ENCODE measurements at places on chromosomes 2 and 18. TPM values are rescaled to one million over a fixed set of nuclear protein-coding genes. Genes with fewer than 3 reads are reported as not detected.

The BOLL gene
- 0.38 TPM for total RNA-seq

The DCC gene
- 0.35 TPM for total RNA-seq

The GATA6 gene
- 0.69 TPM for total RNA-seq

The PPP4R1 gene
- total RNA-seq, result 53.4 TPM

The ASB18 gene
- 0.04 TPM for total RNA-seq

The GALR1 gene
- total RNA-seq, result not detected

The LAMA3 gene
- 0.08 TPM for total RNA-seq

The DSC3 gene
- total RNA-seq, result not detected

DNA sequence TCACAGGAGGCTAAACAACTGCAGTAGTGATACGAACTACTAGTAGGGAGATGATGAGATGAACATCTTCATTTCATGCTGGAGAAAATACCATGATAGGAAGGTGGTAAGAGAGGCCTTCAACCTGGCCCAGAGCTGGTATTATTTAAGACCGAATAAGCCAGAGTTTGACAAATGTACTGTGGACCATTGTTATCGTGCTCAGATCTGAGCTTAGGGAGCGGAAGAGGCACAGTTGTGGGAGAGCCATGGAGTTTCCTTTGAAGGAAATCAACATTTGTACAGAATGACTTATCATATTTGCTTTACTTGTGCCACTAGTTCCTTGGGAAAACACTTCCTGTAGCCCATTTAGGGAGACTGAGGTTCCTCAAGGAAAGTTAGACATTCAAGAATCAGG lies 260.6 kb upstream of the TNP1 start:
- no peaks in the 10 kb centered on the region for H3K27me3 ChIP-seq
- no peak overlapping the region for H3K4me3 ChIP-seq
- no peaks in the 10 kb centered on the region for H3K4me1 ChIP-seq

DNA sequence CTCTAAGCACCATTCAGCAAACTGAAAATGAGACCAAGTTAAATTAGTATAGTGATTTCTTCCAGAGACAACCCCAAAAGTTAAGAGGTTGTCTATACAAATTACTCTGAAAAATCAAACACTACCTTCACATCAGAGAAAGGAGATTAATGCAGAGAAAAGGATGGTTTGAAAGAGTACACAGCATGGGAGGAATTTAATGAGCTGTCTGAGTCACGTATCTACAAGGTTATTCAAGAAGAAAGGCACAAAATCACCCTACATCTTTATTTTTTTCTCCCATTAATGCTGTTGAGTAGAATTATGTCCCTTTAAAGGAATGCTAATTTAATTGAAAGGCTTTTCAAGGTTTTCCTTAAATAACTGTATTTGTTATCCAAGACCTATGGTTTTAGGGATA lies 41.1 kb downstream of the LANCL1 start:
- H3K27me3 ChIP-seq, result no peaks in the 10 kb centered on the region
- no peak overlapping the region for H3K27ac ChIP-seq
- DNase-seq, result no peak
- no peak overlapping the region for H3K4me3 ChIP-seq

DNA sequence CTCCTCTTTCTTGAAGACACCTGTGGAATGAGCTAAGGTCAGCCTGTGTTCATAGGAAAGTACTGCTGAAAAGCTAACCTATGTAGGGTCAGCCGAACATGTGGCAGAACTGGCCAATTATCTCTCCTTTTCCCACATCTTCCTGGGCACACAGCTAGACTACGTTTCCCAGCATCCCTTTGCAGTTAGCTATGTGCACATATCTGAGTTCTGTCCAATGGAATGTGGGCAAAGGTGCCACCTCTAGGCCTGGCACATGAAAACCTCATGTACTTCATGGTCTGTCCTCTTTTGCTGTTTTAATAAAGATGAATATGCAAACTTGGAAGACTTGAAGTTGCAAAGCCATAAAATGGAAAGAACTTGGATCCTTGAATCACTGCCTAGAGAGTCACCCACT lies 352.6 kb downstream of the TNS1 start:
- no peak for DNase-seq
- H3K27ac ChIP-seq, result no peak overlapping the region
- no peaks in the 10 kb centered on the region for H3K27me3 ChIP-seq
- no peaks in the 10 kb centered on the region for H3K36me3 ChIP-seq

- no peak overlapping the region for H3K27ac ChIP-seq
- no peak for DNase-seq
- no peak overlapping the region for H3K4me3 ChIP-seq
- peaks cover 10% of the 10 kb centered on the region for H3K4me1 ChIP-seq
Observed at GRCh38 chr2:128455721-128456050, 137.0 kb upstream of the HS6ST1 start.

- H3K36me3 ChIP-seq, result no peaks in the 10 kb centered on the region
- H3K27me3 ChIP-seq, result 0 out of 2 replicates have a peak, but pooled peaks cover 4% of the 10 kb centered on the region
Observed at GRCh38 chr2:240637901-240638345, 12.6 kb downstream of the GPR35 start.

- no peak overlapping the region for H3K27ac ChIP-seq
- no peak for DNase-seq
Observed at GRCh38 chr2:227016894-227017293, 147.1 kb downstream of the COL4A4 start.

DNA sequence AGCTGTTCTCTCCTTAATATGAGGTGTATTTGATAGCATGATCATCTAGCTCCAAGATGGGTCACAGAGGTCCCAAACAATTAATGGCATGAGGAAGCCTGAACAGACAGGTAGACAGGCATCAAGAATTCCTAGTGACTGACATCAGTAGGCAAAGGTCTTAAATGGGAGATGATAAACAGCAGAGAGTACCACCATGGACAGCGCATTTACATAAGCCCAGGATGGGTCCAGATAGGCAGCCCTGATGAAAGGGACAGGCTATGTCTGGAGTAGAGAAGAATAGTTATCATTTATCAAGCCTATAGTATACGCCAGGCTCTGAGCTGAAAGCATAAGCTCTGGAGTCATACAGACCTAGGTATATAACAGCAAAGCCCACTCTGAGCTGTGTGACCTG lies 434.7 kb upstream of the SETBP1 start:
- no peaks in the 10 kb centered on the region for H3K4me1 ChIP-seq
- DNase-seq, result peak; percentile 2
- H3K27ac ChIP-seq, result no peak overlapping the region
- H3K4me3 ChIP-seq, result no peak overlapping the region

GRCh38 chr2:98459496-98460175 lies 15.0 kb downstream of the INPP4A start:
- H3K4me3 ChIP-seq, result no peak overlapping the region
- H3K27me3 ChIP-seq, result no peaks in the 10 kb centered on the region
- no peak for DNase-seq
- H3K36me3 ChIP-seq, result no peaks in the 10 kb centered on the region
- no peak overlapping the region for H3K27ac ChIP-seq

DNA sequence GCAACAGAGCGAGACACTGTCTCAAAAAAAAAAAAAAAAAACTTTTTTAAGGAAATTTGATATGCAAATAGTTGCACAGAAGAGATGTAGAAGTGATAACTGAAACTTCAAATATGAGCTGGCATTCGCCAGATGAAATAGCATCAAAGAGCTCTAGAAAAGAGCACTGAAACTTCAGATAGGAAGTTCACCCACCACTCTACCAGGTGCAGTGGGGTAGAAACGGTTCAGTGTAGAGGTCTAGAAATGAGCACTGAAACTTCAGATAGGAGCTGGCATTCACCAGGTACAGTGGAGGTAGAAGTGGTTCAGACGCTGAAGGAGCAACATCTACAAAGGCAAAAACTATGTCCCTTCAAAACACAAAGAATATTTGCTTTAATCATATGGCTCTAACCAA lies 9.0 kb upstream of the ONECUT2 start:
- H3K4me3 ChIP-seq, result no peak overlapping the region
- DNase-seq, result no peak
- H3K4me1 ChIP-seq, result no peaks in the 10 kb centered on the region
- no peaks in the 10 kb centered on the region for H3K27me3 ChIP-seq

GRCh38 chr2:223647258-223647952 lies 45.2 kb upstream of the SCG2 start:
- no peaks in the 10 kb centered on the region for H3K36me3 ChIP-seq
- H3K27ac ChIP-seq, result no peak overlapping the region
- DNase-seq, result no peak
- no peak overlapping the region for H3K4me3 ChIP-seq
- H3K27me3 ChIP-seq, result no peaks in the 10 kb centered on the region

DNA sequence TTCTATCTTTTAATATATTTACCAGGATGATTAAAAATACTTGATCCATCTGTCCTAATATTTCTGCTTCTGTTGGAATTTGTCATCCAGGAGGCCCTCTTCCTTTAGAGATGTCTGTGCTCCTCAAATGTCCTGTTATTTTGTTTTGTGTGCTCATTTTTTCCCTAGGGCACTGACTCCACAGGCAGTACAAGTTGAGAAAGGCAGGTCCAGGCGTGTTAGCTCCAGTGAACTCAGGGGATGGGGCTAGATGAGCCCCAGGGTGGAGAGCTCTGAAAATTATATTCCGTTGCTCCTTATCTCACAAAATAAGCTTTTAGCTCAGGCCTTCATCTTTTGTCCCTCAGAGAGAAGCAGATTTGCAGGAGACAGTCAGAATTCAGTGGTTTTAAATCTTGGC lies 105.7 kb downstream of the SLC4A3 start:
- no peaks in the 10 kb centered on the region for H3K4me1 ChIP-seq
- no peak for DNase-seq
- no peaks in the 10 kb centered on the region for H3K27me3 ChIP-seq
- no peak overlapping the region for H3K4me3 ChIP-seq
- no peaks in the 10 kb centered on the region for H3K36me3 ChIP-seq
- H3K27ac ChIP-seq, result no peak overlapping the region

DNA sequence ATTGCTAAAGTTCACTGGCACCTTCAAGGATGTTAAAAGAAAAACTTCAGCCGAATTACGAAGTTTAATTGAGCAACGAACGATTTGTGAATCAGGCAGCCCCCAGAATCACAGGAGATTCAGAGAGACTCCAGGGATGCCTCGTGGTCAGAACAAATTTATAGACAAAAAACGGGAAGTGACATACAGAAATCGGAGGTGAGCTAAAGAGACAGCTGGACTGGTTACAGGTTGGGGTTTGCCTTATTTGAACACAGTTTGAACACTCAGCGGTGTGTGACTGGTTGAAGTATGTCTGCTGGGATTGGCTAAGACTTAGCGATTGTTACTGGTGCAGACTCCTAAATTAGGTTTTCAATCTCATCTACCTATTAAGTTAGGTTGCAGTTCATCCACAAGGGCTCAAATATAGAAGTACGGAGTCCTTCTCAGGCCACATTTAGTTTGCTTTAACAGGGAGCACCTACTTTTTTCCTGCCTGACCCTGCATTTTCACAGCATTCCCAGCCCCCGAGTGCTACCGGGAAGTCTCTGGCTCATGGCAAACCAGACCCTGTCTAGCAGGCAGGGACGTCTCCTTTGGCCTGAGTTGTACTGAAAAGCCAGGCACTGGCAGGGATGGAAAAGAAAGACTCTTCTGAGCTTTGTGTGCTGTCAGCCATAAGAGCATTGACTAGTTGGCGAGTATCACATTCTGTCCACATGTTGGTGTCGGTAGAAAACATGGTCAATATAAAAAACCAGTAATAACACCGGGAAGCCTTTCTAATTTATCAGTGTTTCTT lies 41.1 kb downstream of the CDCA7 start:
- no peak overlapping the region for H3K27ac ChIP-seq
- H3K4me1 ChIP-seq, result no peaks in the 10 kb centered on the region
- H3K27me3 ChIP-seq, result no peaks in the 10 kb centered on the region

- DNase-seq, result peak; percentile 56
- no peaks in the 10 kb centered on the region for H3K36me3 ChIP-seq
- peak overlapping the region; percentile 91 for H3K27ac ChIP-seq
- no peak overlapping the region for H3K4me3 ChIP-seq
Observed at GRCh38 chr2:15983496-15983895, 43.1 kb downstream of the MYCN start.

DNA sequence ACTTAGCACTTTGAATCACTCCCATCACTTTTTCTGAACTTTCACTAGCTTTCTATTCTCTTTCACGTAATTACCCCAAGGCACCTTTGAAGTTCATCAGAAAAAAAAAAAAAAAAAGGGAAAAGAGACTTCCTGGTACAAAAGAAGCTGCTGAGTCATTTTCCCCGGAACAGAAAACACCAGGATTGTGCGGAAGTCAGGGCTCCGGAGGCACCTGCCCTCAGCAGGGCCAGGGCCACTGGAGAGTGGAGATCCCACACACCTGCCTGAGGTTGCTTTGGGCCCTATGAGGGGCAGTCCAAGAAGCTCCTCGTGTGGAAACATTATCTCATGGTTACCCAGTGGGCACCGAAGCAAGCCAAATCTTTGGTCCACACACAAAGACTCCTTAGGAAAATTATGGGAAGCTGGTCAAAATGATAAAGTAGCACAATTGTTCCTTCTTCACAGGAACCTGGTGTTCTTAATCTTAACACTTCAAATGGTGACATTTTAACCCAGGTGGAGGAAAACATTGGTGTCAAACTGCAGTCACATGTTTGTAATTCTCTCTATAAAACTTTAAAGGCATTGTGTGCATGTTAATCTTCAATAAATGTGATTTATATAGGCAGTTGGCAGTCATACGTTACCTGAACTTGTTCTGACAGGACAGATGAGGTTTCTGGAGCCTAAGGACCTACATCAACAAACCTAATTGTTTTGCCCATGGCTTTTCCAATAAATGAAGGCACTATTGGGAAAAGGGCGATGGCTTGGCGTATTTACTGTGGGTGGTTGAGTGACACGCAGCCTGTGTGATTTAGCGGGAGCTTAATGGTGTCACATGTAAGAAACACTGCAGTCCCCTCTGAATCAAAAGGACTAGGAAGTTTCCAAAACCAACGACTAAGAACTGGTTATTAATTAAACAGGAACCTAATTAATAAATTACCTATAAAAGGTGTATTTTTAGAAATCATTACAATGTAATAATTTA lies 23.4 kb upstream of the FAM110C start:
- DNase-seq, result no peak
- no peaks in the 10 kb centered on the region for H3K4me1 ChIP-seq
- H3K4me3 ChIP-seq, result no peak overlapping the region
- no peak overlapping the region for H3K27ac ChIP-seq
- H3K36me3 ChIP-seq, result no peaks in the 10 kb centered on the region
- H3K27me3 ChIP-seq, result 0 out of 2 replicates have a peak, but pooled peaks cover 3% of the 10 kb centered on the region

DNA sequence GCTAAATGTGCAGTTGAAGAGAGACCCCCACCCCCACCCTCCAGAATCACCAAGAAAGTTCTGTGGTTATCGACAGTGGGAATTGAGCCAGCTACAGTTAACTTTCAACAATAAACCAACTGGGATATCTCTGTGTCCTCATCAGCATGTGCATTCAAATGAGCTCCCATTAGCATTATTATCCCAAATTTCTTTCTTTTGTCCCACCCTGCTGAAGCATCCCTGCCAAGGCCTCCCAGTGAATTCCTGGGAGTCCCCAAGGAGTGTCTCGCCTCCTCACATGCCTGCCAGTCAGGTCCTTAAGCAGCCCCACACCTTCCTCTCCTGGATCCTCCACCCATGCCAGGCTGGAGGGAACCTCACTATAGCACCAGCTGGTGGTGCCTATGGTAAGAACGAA lies 422.1 kb upstream of the HNRNPA3 start:
- DNase-seq, result no peak
- H3K27ac ChIP-seq, result no peak overlapping the region
- no peak overlapping the region for H3K4me3 ChIP-seq
- H3K36me3 ChIP-seq, result no peaks in the 10 kb centered on the region
- H3K27me3 ChIP-seq, result no peaks in the 10 kb centered on the region

- no peak overlapping the region for H3K4me3 ChIP-seq
- H3K27ac ChIP-seq, result no peak overlapping the region
- H3K27me3 ChIP-seq, result 0 out of 2 replicates have a peak, but pooled peaks cover 3% of the 10 kb centered on the region
- H3K4me1 ChIP-seq, result no peaks in the 10 kb centered on the region
- DNase-seq, result no peak
Observed at GRCh38 chr2:102185347-102185746, 1.5 kb upstream of the IL1RL2 start.

Measured in SJCRH30 (cell line).